Motor neuron (in vitro differentiated cells): ENCODE measurements at places on chromosomes 12 and 14.

- no peak for ATAC-seq
These were observed 157.9 kb downstream of the PAWR start for GRCh38 chr12:79532907-79533288.

DNA sequence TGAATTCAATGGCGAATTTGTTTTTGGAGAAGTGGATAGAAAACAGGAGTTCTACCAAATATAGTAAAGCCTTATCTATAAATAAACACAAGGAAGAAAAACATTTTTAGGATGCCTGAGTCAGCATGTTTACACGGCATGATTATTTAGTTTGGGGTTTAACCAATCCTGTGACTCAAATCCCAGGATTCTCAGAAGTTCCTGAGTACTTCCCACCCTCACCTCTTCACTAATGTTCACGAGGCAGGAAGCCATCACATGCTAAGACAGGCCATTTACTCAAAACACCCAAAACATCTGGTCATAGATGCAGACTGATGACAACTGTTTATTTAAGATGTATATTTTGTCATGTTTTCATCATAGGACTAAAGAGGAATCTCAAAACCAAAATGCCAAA, 3.4 kb upstream of the GLRX5 start:
- no peak for ATAC-seq

DNA sequence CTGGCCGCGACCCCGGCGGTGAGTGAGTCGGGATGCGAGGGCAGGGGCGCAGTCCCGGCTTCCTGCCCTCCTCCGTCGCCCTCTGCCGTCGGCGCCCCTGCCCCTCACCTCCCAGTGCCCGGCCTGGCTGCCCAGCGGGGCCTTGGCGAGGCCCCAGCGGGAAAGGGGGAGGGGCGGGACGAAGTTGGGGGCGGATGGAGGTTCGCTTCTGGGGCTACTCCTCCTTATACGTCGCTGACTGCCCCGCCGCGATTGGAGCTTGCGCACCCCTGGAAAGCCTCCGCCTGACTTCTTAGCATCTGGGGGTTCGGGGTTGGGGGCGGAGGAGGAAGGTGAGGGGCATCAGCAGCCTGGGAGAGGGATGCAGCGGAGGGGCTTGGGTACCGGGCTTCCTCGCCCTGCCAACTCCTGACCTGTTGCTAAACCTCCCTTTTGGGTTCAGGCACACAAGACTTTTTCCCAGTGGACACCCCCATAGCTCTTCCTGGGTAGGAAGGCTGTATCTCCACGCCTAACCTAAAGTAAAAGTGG, 406 bp downstream of the TMEM263 start:
- peak; percentile 59 for ATAC-seq

GRCh38 chr12:109632342-109632741, 58.7 kb downstream of the MVK start:
- peak; percentile 45 for ATAC-seq

DNA sequence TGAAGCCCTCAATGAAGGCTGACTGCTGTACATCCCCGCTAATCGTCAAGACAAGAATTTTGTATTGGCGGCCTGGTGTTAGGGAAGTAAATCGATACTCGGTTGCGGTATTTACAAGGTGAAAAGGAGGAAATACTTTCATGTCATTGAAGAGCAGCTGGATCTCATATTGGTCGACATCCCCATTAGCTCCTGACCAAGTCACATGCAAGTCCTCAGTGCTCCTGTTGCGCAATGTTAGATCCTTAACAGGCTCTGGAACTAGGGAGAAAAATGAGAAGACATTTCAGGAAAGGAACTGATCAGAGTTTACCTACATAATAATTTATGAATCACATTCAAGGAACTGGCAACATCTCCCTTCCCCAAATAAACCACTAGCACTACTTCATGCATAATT, 66.2 kb downstream of the PTPRB start:
- no peak for ATAC-seq

GRCh38 chr12:121579981-121580868, 598 bp downstream of the KDM2B start:
- peak; percentile 9 for ATAC-seq

DNA sequence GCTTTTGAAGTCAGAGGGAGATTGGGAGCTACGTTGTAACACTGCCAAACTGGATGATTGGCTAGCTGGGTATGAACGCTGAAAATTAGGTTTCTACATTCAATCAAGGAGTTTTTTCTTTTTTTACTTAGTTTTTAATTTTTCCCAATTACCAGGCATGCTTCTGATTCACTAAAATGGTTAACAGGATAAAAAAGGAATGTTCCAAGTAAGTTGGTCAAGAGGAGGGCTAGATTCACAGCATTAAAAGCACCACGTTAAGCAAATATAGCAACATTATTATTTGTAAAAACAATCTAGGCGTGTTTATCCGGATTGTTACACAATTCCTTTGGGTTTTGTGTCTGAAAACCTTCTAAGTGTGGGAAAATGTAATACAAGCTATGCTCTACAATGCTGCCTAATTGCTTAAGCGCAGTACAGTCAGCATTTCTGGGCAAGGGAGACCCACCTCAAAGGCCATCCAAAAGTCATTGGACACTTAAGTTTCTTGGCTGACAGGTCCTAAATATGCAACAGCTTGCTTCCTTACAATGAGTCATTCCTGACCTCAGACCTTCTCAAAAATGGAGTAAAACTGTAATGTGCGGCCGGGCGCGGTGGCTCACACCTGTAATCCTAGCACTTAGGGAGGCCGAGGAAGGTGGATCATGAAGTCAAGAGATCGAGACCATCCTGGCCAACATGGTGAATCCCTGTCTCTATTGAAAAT, 1.2 kb downstream of the RPLP0 start:
- no peak for ATAC-seq

DNA sequence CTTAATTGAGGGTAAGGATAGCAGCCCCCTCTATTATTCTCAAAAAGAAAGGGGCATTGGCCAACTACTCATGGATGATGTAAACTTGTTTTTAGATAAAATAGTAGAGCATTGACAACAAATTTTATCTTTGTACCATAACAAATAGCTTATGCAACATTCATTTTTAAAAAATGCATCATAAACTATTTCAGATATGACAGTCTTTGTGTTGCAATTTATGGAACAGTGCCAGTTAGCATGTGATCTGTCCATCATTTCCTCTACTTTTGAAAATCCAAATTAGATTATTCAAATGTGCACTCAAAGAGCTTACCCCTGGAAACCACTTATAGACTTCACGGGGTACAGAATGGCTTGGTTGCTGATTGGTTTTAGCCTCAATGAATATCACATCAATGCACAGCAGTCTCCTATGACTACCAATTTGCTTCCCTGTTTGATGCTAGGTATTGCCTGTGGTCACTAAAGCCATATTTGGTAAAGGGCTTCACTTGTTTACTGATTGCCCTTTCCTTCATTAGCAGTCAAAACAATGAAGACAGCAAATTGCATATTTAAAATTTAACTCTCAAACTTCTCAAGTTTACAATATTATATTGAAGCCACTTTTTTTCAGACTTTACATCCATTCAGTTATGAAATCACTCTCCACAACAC, 274.9 kb upstream of the MGAT4C start:
- ATAC-seq = no peak

- ATAC-seq = no peak
These were observed 272.4 kb upstream of the RTL1 start for GRCh38 chr14:101175731-101176534.

GRCh38 chr14:74299061-74299545, 3.6 kb downstream of the ABCD4 start:
- no peak for ATAC-seq

DNA sequence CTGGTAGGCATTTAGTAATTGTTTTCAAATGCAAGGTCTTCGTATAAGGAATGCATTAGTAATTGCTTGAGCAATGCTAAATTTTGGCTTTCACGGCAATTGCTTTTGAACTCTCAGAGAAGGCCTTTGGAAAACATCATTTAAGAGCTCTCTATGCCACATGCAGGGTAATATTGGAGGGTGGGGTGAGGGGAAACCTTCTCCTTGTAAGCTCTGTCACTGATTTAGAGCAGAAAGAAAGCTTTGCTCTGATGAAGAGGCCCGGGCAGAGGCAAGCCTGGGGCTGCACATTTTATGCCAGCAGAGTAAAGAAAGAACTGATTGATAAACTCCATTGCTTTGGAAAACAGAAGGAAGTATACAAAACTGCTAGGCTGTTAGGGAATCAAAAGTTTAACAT, 70.9 kb downstream of the TRIM9 start:
- ATAC-seq = peak; percentile 76

DNA sequence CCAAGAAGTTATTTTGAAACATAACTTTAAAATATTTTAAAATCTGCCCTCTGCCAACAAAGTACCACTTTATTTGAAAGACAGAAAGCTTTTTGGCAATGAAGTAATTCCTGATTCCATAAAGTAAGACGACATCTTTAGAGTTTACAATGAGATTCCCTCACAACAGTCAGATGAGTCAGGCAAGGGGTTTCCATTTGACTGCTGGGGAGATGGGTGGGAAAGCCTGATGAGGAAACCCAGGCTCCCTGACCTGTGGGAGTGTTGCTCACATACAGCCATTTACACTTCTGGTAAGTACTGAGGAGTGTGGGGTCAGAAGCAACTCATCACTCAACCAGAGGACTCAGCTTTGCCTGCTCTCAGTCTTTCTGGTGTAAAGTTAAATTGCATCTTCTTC, 10.2 kb downstream of the KITLG start:
- no peak for ATAC-seq

GRCh38 chr14:94654071-94654861, 42.1 kb downstream of the SERPINA3 start:
- no peak for ATAC-seq

- ATAC-seq = peak; percentile 44
These were observed 29.6 kb downstream of the EEA1 start for GRCh38 chr12:92899386-92900001.

DNA sequence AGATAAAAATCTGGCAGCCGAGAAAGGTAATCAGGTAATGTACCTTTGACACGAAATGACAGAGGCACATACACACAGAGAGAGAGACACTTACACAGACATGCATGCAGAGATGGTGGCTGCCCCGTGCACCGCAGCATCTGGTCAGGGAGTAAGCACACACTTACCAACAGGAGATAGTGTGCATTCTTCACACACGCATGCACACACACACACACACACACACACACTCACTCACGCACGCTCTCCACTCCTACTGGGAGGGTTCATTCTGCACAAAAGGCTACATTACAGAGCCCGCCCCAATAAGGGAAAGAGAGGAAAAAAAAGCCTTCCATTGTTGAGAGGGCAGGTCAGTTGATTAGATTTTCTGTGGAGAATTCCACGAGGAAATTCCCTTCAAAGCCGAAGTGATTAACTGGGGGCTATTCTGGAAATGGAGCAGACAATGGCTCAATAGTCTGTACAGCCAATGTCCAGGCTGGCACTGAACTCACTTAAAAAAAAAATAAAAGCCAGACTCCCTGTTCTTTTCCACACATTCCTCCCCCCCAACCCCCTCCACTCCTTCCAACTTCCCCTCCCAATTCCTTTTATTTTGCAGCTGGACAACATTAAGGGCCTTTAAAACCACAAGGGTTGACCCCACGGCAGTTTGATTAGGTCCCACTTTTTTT, 1.4 kb upstream of the SOX5 start:
- peak; percentile 77 for ATAC-seq

DNA sequence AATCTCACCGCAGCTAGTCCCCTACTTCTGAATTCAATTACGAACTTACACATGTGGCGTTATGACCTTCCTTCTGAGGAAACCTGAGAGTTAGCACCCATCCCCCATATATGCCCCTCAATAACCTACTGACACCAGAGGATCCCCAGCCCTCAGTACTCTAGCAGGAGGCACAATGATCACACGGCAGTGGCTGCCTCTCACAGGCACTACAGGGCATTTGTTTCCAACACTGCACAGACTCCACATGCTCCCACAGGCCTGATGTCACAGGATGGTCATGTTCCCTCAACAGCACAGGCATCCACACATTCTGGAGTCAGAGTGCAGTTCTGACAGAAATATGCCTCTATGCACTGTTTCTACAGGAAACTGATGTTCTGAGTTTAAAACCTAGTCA, 17.4 kb downstream of the PPP1CC start:
- no peak for ATAC-seq

GRCh38 chr12:107448198-107448597, 237.4 kb upstream of the PWP1 start:
- ATAC-seq = no peak

- ATAC-seq = peak; percentile 99
These were observed 10.9 kb upstream of the LGMN start for GRCh38 chr14:92759300-92759678.

DNA sequence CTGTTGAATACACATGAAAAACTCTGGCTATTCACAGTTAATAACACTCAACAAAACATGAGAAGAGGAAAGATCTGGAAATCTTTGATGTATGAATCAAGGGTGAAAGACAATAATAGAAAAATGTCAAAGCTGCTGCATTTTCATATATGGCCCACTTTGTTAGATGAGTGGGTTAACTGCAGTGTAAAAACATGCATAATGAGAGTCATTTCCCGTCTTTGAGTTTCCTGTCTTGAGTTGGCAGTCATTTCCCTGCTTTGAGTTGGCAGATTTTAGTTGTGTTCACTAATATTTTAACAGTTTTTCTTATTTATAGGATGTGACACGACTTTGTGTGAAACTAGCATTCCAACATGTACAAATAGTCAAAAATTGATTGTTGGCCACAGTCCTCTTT, 87.9 kb upstream of the PTPRQ start:
- no peak for ATAC-seq

GRCh38 chr12:44384136-44384535, 492.0 kb downstream of the NELL2 start:
- ATAC-seq = peak; percentile 61

DNA sequence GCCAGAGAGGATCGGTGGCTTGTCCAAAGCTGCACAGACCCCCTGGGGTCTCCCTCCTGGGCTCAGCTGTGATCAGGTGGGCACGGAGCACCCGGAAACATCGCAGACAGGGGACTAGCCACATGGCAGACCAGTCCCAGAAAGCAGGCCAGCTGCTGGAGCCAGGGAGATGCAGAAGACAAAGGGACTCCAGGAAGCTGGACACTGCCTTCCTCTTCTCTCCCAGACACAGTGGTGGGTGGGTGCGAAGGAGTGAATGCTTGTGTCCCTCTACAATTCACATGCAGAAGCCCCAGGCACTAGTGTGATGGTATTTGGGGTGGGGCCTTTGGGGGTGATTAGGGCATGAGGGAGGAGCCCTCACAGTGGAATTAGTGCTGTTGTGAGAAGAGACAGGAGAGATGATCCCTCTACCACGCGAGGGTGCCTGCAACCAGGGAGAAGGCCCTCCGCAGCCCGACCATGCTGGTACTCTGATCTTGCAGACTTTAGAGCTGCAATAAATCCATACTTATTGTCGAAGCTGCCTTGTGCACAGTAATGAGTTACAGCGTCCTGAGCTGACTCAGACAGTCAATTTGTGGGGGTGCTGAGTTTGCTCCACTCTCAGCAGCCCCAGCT, 95.2 kb downstream of the CALM1 start:
- peak; percentile 32 for ATAC-seq

DNA sequence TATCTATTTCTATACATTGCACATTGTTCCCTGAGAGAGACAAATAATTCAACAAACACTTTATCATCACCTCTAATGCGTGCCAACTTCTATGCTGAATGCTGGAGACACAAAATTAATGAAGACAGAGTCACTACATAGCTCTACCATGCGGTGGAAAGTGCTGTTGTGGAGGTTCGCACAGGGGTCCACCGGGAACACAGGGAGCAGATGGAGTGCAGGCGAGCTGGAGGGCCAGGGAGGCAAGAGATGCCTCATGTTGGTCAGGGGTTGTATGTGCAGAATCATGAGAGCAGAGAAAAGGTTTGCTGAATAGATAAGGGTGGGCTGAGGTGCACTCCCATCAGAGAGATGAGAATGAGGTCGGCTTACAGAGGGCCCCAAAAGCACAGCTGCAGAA, 25.2 kb downstream of the FAM234B start:
- no peak for ATAC-seq

- no peak for ATAC-seq
These were observed 1.2 kb downstream of the GNPNAT1 start for GRCh38 chr14:52790011-52790755.

GRCh38 chr14:75283162-75283832, 4.7 kb downstream of the FOS start:
- ATAC-seq = no peak
